Stimulated activated CD8-positive, alpha-beta memory T cell treated with anti-CD3 and anti-CD28 coated beads, Interleukin-7, amount 100 ng/mL, for 1 hour (primary cell): ENCODE measurements at places on chromosomes 11 and 22.

DNA sequence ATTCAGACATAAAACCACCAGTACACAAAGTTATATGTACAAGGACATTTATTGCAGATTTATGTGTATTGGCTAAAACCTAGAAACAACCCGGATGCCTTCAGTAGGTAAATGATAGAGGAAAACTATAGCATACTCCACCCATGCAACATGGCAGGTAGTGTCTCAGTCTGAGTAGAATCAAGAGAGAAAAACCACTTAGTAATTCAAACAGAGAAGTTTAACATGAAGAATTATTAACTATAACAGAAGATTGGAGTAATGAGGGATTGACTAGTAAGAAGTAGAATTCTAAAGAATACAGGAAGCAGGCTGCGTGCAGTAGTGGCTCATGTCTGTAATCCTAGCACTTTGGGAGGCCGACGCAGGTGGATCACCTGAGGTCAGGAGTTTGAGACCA, 16.2 kb upstream of the SPTY2D1 start:
- no peak for DNase-seq

DNA sequence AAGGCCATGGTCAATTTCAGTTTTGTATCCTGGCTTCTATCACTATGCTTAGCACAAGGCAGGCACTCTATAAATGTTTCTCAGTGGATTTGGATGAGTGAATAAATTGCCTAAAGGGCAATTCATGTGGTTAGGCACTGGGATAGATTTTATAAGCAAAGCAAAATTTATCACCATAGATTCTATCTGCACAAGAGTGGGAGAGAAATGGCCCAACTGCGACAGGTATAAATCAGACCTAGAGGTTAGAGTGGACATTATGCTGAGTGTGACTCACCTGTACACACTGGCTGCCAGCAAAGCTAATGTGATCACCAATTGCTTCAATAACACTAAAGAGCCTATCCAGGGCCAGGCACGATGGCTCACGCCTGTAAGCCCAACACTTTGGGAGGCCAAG, 514.0 kb downstream of the BUD13 start:
- no peak for DNase-seq

GRCh38 chr11:119144825-119145486, 3.9 kb upstream of the ABCG4 start:
- no peak for DNase-seq

- no peak for DNase-seq
Observed at GRCh38 chr11:91563176-91563575, 661.4 kb upstream of the FAT3 start.

GRCh38 chr11:100740440-100740839, 53.4 kb downstream of the ARHGAP42 start:
- no peak for DNase-seq

DNA sequence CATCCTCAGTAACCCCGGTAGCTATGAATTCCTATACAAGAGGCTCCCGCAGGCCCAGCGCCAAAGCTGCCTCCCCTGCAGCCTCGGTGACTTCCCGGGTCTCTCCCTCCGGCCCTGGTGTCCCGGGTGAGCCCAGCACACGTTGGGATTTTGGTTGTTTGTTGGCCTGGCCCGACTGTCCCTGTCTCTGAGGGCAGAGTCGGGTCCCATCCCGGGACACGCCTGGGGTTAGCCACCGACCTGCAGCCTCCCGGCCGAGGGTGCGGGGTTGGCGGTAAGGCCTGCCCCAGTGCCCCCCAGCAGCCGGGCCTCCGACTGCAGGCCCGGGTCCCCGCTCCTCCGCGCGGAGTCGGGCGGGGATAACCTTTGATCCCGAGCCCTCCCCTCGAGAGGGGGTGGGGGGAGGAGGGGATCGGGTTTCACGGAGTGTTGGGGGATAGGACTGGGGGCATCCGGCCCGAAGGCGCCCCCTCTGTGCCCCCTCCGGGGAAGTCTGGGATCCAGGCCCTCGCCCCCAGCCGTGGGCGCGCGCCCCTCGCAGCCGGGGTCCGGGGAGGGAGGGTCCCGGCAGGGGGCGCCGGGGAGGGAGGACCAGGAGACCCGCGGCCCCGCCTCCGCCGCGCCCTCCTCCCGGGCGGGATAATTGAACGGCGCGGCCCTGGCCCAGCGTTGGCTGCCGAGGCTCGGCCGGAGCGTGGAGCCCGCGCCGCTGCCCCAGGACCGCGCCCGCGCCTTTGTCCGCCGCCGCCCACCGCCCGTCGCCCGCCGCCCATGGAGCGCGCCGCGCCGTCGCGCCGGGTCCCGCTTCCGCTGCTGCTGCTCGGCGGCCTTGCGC, at the start of gene FBLN1:
TSS of gene FBLN1 (plus strand) at position 669 of the 835 bp plus-strand sequence. CDS start at position 772, 103 bp downstream.
- DNase-seq: no peak

- no peak for DNase-seq
Observed at GRCh38 chr22:25970999-25971811, 198.1 kb upstream of the SEZ6L start.

- DNase-seq: no peak
Observed at GRCh38 chr11:37370817-37371216, 772.8 kb upstream of the RAG2 start.

GRCh38 chr11:111455291-111456085, 56.7 kb downstream of the BTG4 start:
- no peak for DNase-seq

GRCh38 chr11:63869683-63870082, 30.8 kb downstream of the MARK2 start:
- no peak for DNase-seq

GRCh38 chr11:64498136-64498535, 92.9 kb upstream of the SLC22A12 start:
- DNase-seq: no peak

GRCh38 chr11:122750049-122750448, 88.3 kb upstream of the CRTAM start:
- DNase-seq: no peak

- no peak for DNase-seq
Observed at GRCh38 chr11:101955278-101955677, 39.0 kb upstream of the ANGPTL5 start.

DNA sequence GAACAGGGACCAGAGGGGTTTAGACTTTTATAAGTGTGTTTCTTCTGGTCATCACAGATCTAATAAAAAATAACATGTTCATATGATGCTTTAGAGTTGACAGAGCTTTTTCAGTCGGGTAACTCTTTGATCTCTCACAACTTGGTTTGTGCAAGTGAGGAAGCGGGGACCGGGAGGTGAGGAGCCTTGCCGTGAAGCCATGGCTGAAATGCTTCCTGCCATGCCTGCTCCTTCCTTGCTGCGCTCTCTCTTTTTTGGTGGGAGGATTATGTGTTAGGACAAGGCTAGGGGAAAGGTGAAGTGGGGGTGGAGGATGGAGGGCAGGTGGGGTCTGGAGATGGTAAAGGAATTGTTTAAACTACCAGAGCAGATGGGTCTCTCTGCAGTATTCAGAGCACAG, 23.8 kb downstream of the TEAD1 start:
- DNase-seq: no peak

DNA sequence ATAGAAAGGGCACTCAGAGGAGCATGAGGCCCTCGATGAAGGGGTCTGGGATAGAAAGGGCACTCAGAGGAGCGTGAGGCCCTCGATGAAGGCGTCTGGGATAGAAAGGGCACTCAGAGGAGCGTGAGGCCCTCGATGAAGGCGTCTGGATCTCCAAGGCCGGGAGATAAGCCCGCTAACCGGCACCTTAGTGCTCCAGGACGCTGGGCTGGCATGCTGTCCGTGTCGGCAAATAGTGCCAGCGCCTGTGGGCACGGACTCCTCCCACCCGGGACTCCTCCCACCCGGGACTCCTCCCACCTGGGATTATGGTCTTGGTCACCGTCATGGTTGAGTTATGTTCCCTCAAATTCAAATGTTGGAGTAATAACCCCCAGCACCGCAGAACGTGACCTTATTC, 725.3 kb downstream of the BRD1 start:
- DNase-seq: no peak

GRCh38 chr11:24131698-24132097, 365.2 kb upstream of the LUZP2 start:
- DNase-seq: no peak

- DNase-seq: no peak
Observed at GRCh38 chr22:37681001-37681424, 5.1 kb upstream of the NOL12 start.

DNA sequence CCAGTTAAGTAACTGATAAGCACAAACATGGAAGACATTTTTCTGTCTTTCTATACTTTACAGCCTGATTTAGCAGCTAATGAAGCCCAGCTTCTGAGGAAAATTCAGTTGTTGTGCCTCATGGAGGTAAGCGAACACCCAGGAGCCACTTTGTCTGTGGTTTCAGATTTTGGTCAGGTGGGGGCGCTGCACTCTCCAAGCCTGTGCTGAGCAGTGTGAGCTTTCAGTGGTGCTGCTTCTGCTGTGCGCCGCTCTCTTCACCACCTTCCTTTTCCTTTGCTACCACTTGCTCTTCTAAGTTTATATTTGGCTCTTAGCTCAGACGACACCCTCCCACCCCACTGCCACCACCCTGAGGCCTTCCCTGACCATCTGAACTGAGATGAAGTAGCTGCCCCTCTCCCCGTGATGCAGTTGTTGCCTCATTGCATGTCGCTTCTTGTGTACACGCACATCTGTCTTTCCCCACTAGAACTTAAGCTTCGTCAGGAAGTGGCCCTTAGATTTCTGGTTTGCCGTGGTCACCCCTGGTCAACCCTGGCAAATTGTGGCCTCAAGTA, 14.0 kb downstream of the PSMD13 start:
- peak; percentile 74 for DNase-seq

GRCh38 chr11:44597358-44598012, 32.0 kb downstream of the CD82 start:
- DNase-seq: no peak

DNA sequence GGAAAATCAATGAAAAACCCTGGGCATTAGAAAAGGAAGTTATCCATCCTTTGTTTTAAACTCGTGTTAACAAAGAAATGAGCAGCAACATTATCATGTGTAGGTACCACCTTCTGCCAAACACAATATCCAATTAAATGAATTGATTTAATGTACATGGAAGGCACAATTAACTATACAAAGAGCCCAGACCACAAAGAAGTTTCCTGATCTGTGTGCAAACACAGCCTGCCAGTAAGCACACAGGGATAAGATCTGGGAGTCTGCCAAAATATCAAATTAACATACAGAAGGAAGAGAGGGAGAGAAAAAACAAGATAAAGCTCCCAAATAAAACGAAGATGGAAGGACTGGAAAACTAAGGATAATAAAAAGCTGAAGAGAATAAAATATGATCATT, 54.1 kb upstream of the SLC25A1 start:
- no peak for DNase-seq

DNA sequence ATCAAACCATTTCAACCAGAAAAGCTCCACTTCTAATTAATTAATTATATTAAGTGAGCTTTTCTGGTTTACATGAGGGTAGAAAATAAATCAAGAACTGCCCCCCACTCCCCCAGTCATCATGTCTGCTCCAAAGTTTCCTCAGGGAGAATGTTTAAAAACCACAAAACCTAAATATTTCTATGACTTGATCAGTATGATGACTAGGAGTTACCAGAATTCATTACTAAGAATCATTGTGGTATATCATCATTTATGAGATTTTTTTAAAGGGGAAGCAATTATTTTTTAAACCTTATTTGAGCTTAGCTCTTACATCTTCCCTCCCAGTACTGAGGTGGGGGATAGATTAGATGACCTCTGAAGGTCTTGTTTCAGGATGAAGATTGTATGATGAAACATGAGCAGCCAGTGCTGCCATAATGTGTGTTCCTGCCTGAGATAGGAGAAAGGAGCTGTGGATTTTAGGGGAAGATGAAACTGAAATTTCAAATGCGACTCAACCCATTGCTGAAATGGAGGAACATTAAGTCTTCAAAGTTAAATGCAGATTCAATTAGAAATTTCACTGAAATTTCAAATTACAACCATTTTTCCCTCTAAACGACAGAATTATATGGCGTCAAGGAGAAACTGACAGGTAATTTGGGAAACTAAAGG, 401.3 kb upstream of the CADM1 start:
- DNase-seq: no peak

- peak; percentile 24 for DNase-seq
Observed at GRCh38 chr11:73350908-73351636, 25.1 kb upstream of the RELT start.
